ENCODE measurements at places on chromosomes 13 and 19.

GRCh38 chr13:27211771-27212364 is 39.5 kb upstream of the RPL21 start:
- no peak for DNase-seq

DNA sequence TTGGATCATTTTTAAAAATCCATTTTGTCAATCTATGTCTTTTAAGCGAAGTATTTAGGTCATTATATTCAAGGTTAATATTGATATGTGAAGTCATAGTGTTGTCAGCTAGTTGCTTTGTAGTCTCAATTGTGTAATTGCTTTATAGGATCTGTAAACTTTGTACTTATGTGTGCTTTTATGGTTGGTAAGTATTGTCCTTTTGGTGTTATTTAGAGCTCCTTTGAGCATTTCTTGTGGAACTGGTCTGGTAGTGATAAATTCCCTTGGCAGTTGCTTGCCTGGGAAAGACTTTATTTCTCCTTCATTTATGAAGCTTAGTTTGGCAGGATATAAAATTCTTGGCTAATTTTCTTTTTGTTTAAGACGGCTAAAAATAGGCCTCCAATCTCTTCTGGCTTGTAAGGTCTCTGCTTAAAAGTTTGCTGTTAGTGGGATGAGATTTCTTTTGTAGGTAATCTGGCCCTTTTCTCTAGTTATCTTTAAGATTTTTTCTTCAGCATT is 368.8 kb downstream of the SPRY2 start:
- DNase-seq = no peak

GRCh38 chr13:96229356-96229755 is 139.4 kb downstream of the HS6ST3 start:
- no peak for DNase-seq

DNA sequence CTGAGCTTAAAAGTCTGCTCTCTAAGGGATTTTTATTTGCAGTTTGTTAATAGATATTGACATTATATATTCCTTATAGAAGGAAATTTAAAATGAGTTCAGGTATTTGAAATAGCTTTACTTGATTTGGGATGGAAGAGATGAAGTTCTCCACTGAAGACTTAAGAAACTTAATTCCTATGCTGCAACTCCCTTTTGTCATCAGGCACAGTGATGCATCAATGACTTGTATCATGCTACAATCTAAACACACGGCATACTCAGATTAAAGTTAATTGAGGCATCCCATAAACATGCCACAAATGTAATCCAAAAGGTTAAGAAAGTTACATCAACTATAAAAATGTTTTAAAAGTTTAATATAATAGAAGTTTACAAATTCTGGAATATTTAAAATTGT is 109.0 kb downstream of the STARD13 start:
- no peak for DNase-seq

DNA sequence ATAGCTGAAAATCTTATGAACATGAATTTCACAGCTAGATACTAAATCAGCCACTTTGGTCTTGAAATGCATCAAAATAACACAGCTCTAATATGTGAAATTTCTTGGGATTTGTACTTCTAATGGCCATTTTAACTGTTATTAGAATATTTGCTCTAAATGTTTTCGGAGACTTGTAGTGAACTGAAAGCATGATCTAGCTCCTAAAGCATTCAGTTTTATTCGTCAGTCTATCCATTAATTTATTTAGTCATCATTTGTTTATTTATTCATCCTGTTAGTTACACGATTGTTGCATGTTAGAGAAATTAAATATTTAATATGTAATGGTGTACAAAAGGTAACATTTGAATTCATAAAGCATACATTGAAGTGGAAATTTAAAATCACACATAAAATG is 1132.7 kb downstream of the SLITRK1 start:
- DNase-seq = no peak

- DNase-seq = no peak
These were observed 663 bp upstream of the SMAD9 start for GRCh38 chr13:36920616-36921185.

GRCh38 chr13:63409791-63410351 is 1994.2 kb upstream of the PCDH20 start:
- no peak for DNase-seq

Data from activated T-helper 2 cell treated with anti-CD3 and anti-CD28 coated beads, Interferon-gamma antibody, Interleukin-2, Interleukin-4, amounts not matched to agents 10 μg/mL and 5 μg/mL and 100 μg/mL, durations not matched to agents 14 hours and 24 hours and 36 hours (primary cell).